KBM-7 (cell line): ENCODE measurements at places on chromosomes 16 and 17.

GRCh38 chr17:49005140-49005539, 8.0 kb downstream of the IGF2BP1 start:
- no peak for DNase-seq

DNA sequence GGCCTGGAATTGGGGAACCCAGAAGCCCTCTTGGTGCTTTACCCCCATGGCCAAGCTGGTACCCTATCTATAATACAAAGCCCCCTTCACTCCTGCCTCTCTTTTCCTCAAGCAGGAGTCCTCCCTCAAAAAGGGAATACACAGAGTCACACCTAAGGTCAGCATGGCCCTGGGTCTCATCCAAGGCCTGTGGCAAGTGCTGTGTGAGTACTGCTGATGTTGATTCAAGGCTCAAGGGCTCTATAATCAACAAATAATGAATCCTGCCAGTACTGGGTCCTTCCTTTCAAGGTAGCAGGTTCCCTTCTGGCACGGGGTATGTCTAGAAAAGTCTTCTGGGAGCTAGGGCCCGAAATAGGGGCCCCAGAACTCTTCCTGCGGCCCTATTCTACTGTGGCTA, 187.3 kb downstream of the CYB561 start:
- no peak for DNase-seq

GRCh38 chr17:16036261-16036660, 36.6 kb downstream of the TTC19 start:
- no peak for DNase-seq

DNA sequence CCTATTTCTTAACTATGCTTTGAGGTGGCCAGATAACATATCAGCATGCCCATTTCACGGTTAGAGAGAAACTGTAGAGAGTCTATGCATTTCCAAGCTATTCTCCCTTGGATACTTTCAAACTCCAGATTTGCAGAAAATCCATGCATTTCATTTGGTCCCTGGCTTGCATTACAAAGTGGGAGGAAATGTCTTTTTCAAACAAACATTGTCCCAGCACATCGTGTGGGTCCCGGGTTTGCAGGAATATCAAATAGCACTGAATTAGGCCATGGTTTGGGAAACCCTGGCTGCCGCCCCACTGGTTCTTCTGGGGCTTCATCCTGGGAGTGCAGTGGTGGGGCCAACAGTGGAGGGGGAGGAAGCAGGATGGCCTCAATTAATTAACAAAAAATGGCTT, 171.9 kb downstream of the IRX5 start:
- no peak for DNase-seq

DNA sequence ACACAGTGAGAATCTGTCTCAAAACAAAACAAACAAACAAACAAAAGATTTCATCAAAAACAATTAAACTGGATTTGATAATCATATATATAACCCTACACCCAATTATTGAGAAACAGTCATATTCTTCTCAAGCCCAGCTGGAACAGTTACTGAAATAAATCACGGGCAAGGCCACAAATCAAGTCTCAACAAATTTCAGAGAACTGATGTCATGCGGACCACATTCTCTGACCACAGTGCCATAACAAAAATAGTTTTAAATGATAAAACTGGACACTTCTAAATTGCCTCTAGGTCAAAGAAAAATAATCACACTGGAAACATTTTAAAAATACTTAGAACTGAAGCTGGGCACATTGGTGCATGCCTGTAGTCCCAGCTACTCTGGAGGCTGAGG, 15.9 kb upstream of the PIK3R5 start:
- no peak for DNase-seq

GRCh38 chr16:15616475-15617165, 26.3 kb downstream of the MARF1 start:
- no peak for DNase-seq

DNA sequence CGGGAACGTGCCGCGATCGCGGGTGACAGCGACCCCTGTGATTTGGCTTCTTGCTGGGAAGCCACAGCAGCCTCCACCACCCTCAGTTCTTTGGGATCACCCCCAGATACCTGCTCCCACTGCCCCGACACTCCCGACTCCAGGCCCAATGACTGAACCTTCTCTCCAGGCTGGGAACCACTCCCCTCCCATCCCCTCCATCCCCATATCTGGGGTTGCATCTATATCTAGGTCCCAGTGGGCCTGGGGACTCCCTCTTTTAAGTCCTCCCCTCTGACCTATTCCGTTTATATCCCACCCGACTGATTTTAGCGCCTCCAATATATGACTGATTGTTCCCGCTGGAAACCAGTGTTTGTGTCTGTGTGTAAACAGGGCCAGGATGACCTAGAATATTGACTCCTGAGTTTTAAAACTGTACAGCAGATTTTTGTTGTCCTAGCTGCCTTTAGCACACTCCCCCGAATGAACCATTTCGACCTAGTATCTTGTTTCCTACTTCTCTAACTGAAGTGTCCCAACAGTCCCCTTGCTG, 667 bp downstream of the PSMD3 start:
- peak; percentile 7 for DNase-seq

DNA sequence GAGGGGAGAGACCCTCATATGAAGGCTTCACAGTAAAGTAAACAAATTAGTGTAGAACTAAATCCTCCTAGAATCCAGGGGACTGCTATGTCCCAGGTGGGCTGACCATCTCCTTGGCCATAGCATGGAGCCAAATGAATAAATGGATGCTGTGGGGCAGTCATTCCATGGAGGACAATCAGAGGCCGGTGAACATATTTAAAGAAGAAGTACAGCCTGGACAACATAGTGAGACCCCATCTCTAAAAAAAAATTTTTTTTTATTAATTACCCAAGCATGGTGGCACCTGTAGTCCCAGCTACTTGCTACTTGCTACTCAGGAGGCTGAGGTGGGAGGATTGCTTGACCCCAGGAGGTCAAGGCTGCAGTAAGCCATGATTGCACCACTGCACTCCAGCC, 5.3 kb upstream of the CBFB start:
- no peak for DNase-seq

- DNase-seq, result no peak
Measured at GRCh38 chr17:75832164-75832651, 12.0 kb downstream of the UNC13D start.

- DNase-seq, result no peak
Measured at GRCh38 chr17:49603238-49603637, 27.6 kb downstream of the NXPH3 start.

DNA sequence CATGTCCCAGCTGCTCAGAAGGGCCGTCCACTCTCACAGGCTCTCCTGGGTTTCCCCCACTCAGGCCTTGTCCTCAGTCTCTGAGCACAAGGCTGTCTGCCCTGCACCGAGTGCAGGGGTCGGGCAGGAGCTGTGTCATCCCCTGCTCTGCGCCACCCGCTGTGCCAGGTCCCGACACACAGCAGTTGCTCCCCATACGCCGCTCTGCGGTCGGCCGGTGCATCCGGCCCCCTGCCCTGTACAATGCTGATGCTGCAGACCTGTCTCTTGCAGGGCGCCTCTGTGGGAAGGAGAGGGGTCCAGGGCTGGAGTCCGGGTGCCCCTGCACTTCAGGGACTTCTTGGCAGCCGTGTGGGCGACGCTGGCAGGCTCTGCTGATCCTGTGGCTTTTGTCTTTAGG, 6.1 kb downstream of the TSC2 start:
- no peak for DNase-seq

DNA sequence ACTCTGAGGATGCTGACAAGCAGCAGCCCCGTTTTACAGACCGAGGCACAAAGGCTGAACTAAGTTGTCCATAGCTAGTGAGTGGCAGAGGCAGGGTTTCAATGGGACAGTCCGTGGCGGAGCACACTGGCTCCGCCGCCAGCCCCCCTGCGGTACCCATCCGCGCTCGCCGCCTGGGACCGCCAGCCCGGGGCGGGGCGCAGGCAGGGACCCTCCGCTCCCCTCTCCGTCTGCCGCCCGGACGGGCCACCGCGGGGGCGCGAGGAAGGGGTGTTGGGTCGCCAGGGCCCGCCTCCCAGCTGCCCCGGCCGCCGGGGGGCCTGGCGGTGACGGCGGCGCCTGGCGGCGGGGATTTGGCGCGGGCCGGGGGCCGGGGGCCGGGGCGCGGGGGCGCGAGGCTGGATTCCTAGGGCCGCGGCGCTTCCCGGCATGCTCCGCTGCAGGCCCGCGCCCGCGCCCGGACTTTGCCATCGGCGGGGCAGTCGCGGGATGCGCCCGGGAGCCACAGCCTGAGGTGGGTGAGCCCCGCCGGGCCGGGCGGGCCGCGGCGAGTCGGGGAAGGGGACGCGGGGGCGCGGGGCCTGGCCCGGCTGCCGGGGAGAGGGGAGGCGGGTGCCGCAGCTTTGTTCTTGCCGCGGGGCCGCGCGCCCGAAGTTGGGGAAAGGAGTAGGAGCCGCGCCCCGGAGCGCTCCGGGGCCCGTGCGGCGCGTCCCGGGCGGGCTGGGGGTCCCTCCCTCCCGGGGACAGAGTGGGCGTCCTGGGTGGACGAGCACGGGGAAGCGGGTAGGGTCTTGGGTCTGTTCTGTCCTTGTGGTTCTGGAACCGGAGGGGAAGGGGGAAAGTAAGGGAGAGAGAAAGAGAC, at the start of gene TMEM98:
Gene TMEM98 (plus strand): TSS at position 430 of the 862 bp plus-strand sequence. CDS start 3,376 bp downstream, outside the sequence.
- peak; percentile 35 for DNase-seq

DNA sequence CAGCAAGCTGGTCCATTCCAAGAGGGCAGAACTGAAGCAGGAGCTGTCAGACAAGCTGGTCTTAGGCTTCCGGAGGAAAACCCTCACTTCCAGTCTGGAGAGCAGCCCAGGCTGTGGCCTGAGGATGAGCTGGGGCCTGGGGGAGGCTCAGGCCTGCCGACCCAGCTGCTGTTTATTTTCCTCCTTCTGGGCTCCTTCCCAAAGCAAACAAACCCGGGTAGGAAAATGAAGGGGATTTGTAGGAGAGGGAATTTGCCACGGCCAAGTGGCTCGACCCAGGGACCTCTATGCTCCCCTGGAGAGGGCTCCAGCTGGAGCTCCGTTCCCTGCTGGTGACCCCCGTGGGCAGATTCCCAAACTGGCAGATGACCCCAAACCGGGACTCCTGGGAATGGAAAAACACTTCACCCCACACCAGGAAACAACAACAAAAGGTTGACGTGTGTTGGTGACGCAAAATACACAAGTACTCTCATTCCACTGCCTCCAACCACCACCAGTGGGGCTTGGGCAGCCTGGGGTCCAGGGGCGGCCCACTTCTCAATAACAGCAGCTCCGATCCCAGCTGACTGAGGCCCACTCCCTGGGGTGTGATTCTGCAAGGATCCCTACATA, 8.8 kb downstream of the JUP start:
- peak; percentile 31 for DNase-seq

DNA sequence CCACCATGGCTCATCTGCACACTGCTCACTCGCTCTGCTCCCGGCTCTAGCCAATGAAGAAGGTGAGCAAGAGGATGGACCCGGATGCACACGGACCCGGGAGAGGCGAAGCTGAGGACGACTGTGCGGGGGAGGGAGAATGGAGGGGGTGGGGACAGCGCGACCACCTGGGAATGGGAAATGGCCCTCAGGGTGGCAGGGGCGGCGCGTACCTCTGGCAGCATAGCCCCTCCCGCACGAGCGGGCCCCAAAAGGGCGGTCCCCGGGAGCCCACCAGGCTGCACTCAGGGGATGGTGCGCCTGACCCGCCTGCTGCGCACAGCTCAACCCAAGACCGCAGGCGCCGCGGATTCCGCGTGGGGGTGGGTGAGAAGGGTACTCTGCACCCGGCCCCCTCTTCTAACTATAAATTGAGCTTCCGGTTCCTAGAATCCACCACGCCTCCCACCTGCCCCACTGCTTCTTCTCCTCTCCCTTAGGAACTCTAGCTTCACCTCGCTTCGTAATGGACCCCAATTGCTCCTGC, 6.1 kb downstream of the MT1H start:
- DNase-seq, result peak; percentile 76

DNA sequence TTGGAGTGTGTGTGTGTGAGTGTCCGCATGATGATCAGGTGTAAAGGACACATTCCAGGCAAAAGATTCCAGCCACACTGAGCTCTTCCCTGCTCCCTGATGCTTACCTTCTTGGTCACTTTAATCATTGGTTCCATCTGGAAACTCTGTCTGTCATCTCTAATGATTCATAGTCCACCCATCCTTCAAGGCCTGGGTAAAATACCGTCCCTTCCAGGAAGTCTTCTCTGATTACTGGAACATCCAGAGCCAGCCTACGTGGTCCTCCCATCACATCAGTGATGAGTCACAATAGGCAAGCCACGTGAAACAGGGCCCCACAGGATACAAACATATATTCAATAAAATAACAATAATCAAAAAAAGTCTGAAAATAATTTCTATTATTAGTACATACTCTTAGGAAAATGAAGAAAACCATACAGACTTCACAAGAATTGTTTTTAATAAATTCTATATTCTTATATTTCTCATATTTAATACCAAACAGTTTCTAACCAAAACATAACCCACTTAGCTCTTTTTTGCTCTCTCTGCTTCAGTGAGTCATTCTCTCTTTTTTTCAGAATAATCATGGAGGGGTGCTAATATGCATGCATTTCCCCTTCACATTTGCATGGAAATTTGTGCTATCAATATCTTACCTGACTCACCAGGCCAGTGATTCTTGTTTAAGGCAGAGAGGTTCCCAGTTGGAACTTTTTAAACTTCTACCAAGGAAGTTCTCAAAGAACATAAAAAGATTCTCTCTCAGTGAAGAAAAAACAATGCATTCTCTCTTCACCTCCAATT, 263.2 kb downstream of the TOX3 start:
- DNase-seq, result no peak

- peak; percentile 44 for DNase-seq
Measured at GRCh38 chr17:43018008-43018853, 4.0 kb downstream of the VAT1 start.

DNA sequence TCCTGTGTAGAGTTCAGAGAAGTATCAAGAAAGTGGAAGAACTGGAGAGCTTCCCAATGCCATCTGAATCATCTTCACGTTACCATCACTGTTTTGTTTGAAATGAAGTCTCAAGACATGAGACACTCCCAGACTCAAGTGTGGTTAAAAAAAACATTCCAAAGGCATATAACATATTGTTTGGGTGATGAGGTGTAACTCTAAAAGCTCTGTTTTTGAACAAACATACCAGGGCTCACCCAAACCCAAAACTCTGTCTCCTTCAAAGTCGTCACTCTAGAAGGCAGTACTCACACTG, 6.3 kb upstream of the ZCCHC14 start:
- no peak for DNase-seq

- no peak for DNase-seq
Measured at GRCh38 chr16:77759821-77760220, 28.5 kb upstream of the VAT1L start.

DNA sequence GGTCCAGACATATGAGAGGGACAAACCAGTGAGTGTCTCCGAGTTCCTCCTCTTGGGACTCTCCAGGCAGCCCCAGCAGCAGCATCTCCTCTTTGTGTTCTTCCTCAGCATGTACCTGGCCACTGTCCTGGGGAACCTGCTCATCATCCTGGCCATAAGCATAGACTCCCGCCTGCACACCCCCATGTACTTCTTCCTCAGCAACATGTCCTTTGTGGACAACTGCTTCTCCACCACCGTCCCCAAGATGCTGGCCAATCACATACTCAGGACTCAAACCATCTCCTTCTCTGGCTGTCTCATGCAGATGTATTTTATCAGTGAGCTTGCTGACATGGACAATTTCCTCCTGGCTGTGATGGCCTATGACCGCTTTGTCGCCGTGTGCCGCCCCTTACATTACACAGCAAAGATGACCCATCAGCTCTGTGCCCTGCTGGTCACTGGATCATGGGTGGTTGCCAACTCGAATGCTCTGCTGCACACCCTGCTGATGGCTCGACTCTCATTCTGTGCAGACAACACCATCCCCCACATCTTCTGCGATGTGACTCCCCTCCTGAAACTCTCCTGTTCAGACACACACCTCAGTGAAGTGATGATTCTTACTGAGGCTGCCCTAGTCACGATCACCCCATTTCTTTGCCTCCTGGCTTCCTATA, 19.2 kb downstream of the ZNF200 start:
- DNase-seq, result no peak
